ENCODE measurements at places on chromosomes 4 and X.
A peak's percentile ranks its signal among the peaks of the same experiment; 100 is the strongest.

DNA sequence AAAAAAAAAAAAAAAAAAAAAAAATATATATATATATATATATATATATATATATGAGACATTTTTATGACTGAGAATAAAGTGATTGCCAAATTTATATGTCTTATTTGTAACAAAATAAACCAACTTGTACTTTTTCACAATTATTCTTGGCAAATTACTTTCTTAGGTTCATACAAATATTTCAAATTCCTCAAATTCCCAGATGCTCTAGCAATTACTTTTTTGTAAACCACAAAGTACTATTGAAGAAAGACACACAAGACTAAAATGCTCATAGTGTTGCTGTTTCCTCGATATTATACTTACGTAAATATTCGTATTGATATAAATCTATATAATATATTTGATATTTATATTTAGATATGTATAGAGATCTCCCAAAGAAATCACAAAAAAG is 390.0 kb downstream of the FAT4 start:
- no peak for DNase-seq

- no peak for DNase-seq
Measured at GRCh38 chrX:99353412-99353811, 1056.7 kb downstream of the PCDH19 start.

- no peak for DNase-seq
Measured at GRCh38 chrX:134484039-134484438, 24.1 kb downstream of the HPRT1 start.

GRCh38 chrX:136055651-136056221 is 70.5 kb downstream of the SLC9A6 start:
- no peak for DNase-seq

- DNase-seq: no peak
Measured at GRCh38 chrX:40209951-40210617, 112.3 kb upstream of the BCOR start.

DNA sequence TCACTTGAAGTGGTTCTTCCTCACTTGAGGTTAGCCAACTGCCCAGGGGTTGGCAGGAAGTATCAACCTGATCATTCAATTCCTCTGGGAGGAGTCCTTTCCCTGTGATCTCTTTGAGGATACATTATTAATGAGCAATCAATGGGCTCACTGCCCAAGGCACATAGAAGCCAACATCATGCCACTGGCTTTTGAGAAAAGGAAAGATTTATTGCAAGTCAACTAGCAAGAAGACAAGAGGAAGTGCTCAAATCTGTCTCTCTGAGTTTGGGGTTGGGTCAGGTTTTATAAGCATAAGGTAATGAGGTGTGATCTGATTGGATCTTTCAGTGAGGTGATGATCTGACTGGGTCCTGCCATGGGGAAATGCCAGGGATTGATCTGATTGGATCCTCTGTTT is 39.6 kb downstream of the FGFBP1 start:
- no peak for DNase-seq

- peak; percentile 64 for DNase-seq
Measured at GRCh38 chrX:14508025-14508690, 21.2 kb upstream of the GLRA2 start.

- DNase-seq: no peak
Measured at GRCh38 chr4:41207291-41207831, 7.0 kb downstream of the APBB2 start.

- DNase-seq: no peak
Measured at GRCh38 chrX:1914606-1915365, 299.9 kb downstream of the ASMT start.

- DNase-seq: no peak
Measured at GRCh38 chrX:112826023-112826422, 14.6 kb downstream of the AMOT start.

DNA sequence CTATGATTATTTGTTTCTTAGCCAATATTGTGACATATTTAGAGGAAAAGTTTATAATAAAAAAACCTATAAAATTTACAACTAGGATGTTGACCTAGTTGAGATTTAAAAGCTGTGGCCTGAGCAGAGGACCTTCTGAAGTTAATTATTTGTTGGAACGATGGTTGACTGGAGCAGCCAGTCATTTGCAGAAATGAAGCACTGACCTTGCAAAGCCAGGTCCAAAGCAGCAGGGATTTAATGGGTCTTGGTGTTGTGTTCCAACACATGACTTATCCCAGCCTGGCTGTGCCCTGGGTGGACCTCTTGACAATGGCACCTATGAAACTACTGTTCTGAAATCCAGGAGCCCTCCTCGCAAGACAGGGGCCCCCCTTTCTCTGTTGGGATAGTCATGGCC is 235.2 kb downstream of the FRAS1 start:
- no peak for DNase-seq

- DNase-seq: no peak
Measured at GRCh38 chr4:173735049-173735448, 205.0 kb upstream of the HAND2 start.

GRCh38 chrX:67574696-67575095 is 30.9 kb downstream of the AR start:
- DNase-seq: no peak

- DNase-seq: no peak
Measured at GRCh38 chrX:112627206-112627605, 52.5 kb downstream of the LHFPL1 start.
